Hypothalamus (tissue), 51 donors: ENCODE measurements at places on chromosomes 4 and X.

GRCh38 chr4:128477540-128477939 is 189.9 kb upstream of the PGRMC2 start:
- no peak for DNase-seq

- no peak for DNase-seq
Measured at GRCh38 chr4:92961881-92962280, 658.1 kb downstream of the GRID2 start.

DNA sequence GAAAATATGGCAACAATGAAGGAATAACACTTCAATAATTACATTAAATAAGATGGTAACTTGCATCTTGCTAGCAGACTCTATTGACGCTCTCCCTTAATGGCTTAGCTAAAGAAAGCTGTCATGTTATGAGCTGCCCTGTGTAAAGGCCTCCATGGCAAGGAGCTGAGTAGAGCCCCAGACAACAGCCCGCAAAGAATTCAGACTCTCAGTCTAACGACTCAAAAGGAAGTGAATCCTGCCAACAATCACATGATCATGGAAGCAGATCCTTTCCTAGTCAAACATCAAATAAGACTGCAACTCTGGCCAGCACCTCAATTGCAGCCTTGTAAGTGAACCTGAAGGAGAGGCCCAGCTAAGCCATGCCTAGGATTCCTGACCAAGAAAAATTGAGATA is 157.6 kb downstream of the MAB21L2 start:
- no peak for DNase-seq

- DNase-seq = no peak
Measured at GRCh38 chrX:70025464-70025863, 24.3 kb downstream of the AWAT2 start.

DNA sequence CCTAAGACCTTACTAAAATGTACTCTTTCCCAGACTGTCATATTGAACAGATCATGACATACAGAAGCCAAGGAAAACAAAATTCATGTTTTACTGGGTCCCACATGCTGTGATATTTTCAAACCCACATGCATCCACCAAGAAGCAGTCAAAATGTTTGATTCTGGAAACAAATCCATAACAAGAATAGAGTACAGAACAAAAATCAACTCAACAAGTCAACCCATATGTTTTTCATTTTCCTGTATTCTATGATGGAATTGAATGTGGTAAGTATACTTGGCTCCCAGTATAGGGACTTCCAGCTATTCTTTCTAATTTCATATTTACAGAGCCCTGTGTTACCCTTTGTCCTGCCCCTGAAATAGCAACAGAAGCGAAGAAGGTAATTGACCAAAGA is 106.8 kb downstream of the COL25A1 start:
- no peak for DNase-seq

DNA sequence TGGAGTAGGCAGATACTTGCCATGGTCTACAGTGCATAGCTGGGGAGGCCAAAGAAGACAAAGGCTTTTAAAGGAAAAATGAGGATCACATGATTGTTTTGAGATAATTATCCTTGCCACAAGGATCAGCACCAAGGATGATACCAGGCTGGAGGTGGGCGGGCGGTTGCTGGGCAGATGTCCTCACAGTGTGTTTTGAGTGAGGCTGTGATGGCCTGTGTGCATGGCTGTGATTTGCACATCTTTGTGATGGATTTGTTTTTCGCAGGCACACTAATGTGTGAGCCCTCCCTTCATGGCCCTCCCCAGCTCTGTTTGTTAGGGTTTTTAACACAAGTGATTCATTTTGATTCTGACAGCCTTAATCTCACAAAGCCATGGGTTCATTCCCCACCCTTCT is 46.8 kb downstream of the RGS12 start:
- DNase-seq = no peak
